ENCODE measurements at places on chromosomes 2 and 18.

GRCh38 chr2:197705912-197706838 is 1.0 kb downstream of the MARS2 start:
- DNase-seq = no peak

DNA sequence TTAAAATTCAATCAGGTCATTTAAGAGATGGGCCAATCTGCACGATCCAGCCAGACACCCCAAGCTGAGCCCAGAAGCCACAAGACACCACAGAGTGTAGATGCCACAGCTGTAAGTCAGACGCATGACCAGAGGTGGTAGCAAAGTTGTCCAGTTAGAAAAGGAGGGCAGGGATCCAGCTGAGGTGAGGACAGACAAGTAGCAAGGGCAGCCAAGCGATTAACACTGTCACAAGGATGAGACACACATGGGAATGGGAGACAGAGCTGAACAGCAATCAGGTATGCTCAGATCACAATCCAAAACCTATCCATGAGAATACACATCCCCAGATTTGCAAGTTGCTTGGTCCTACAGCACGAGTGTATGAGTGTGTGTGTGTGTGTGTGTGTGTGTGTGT is 143.4 kb upstream of the STK17B start:
- DNase-seq = peak; percentile 63

GRCh38 chr2:88933980-88934379 is 242.5 kb downstream of the RPIA start:
- peak; percentile 12 for DNase-seq

- peak; percentile 55 for DNase-seq
Measured at GRCh38 chr2:223779877-223780276, 57.5 kb downstream of the AP1S3 start.

GRCh38 chr2:71129902-71130151 is 202 bp downstream of the MCEE start:
- DNase-seq = no peak

- no peak for DNase-seq
Measured at GRCh38 chr2:171325886-171326585, 107.8 kb downstream of the METTL8 start.

DNA sequence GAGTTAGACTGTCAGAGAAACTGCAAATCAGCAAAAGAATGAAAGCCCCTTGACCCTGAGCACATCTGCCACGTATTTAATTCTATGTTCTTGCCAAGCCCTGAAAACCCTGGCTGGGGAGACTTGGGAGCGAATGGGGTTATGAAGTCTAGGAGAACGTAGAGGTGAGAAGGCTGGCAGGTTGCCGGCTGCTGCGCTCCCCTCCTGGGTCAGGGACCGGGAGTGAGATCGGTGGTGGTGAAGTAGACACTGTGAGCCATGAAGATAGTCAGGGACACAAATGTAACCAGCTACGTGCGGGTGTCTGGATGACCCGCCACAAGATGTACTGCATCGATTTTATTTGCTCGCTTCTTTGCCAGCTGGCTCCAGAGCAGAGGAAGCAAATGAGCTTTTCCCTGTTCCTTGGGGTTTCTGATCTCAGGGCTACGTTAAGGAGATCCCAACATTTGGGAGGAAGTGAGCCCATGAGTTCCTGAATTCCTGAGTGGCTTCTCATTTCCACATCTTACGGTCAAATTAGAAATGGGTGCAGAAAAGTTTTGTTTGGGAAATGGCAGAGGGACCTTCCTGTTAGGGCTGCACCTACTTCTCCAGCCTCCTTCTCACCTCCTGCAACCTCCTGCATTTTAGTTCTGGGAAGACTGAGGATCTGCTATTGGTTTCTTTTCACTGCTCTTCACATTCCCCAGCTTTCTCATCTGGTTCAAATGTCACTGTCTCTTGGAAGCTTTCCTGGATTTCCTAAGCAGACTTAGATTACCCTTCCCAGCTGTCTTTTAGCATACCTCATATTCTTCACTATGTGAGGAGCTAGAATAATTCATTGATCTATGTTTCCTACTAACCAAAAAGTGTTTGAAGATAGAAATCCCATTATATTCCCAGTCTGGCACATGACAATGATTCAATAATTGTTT is 360.6 kb downstream of the ZNF521 start:
- DNase-seq = no peak

DNA sequence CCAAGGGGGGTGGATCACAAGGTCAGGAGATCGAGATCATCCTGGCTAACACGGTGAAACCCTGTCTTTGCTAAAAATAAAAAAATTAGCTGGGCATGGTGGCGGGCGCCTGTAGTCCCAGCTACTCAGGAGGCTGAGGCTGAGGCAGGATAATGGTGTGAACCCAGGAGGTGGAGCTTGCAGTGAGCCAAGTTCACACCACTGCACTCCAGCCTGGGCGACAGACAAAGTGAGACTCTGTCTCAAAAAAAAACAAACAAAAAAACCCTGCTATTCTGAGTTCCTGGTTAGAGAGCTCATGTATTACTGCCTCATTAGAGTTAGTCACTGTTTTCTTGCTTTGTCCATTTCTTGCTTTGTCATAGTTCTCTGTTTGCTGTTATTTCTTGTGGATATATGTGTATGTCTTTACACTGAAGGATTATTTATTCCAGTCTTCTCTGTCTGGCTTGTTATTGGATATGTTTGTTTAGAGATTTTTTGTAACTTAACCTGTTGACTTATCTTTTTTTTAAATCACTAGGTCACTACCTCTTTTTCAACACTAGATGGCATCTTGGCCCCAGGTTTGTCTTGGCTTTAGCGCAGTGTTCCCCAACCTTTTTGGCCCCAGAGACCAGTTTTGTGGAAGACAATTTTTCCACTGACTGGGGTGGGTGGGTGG is 17.0 kb downstream of the TTLL4 start:
- no peak for DNase-seq

DNA sequence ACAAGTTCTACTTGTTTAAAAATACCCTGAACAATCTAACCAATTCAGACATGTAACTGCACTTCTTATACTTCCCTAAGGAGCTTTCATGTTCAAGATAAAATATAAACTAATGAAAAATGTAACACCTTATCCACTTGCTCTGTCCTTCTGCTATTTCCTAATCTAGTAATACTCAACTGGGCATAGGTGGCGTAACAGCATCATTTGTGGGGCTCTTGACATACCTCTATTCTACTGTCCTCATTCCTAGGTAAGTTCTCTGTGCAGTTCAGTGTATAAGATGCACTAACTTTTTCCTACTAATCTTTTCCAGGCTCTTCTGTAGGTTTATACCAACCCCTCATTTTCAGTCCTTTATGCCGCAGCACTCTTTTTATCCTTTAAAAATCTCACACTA is 36.7 kb downstream of the PRKD3 start:
- no peak for DNase-seq

GRCh38 chr2:9235147-9236044 is 28.8 kb downstream of the ASAP2 start:
- DNase-seq = no peak

- DNase-seq = no peak
Measured at GRCh38 chr2:44560352-44560751, 198.6 kb downstream of the CAMKMT start.

DNA sequence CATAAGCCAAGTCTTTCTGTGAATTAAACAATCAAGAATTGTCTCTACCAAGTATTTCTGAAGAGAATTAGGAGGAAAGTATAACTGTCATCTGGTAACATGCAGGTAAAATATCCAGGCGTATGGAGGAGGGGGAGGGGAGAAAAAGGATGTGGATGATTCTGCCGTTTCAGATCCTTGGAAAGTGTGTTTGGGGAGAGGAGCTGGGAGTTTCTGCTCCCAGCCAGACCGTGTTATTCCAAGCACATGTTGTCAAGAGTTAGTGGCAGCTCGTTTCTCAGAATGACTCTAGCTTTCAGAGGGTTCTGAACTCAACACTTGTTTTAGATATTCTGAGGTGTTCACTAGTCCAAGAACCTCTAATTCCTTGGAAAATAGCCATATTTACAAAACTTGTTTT is 137.6 kb downstream of the FAM124B start:
- DNase-seq = no peak

- DNase-seq = no peak
Measured at GRCh38 chr18:13545514-13545913, 180.8 kb downstream of the FAM210A start.

DNA sequence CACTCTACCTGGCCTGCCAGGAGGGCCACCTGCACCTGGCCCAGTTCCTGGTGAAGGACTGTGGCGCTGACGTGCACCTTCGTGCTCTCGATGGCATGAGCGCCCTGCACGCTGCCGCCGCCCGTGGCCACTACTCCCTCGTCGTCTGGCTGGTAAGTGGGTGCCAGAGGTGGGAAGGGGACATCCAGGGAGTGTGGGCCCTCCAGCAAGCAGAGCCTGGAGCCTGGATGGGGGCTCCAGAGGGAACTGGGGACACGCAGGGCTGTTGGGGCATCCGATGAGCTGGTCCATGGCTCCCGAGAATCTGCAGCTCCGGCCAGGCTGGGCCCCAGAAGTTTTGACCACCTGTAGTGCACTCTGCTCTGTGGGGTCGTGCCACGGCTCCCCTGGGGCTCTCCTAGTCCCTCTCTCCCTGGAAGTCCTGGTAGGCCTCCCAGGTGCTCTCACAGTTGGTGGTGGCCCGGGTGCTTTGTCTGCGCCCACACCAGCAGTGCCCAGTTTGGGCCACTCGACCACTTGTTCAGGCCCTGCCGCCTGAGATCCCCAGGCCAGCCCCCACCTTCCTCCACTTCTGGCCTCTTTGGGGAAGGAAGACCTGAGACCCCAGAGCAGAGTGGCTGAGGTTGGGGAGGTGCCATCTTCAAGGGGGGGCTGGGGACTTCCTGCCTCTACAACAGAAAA is 4.7 kb downstream of the ESPNL start:
- no peak for DNase-seq

GRCh38 chr2:75634945-75635344 is 11.6 kb upstream of the MRPL19 start:
- no peak for DNase-seq

- DNase-seq = no peak
Measured at GRCh38 chr18:44857744-44858491, 177.2 kb downstream of the SETBP1 start.

- DNase-seq = no peak
Measured at GRCh38 chr2:46929612-46930011, 14.0 kb upstream of the MCFD2 start.

All from brain microvascular endothelial cell (primary cell).